GM23338 (cell line): ENCODE measurements at places on chromosomes 3 and 15. TPM values are rescaled to one million over a fixed set of nuclear protein-coding genes. Genes with fewer than 3 reads are reported as not detected.

GRCh38 chr3:177145954-177146353 is 51.3 kb downstream of the TBL1XR1 start:
- no peaks in the 10 kb centered on the region for H3K36me3 ChIP-seq
- no peak overlapping the region for H3K4me3 ChIP-seq
- H3K4me1 ChIP-seq, result peaks cover 65% of the 10 kb centered on the region
- DNase-seq, result no peak
- 0 out of 2 replicates have a peak overlapping the region, but pooled peaks have one; percentile 7 for H3K27ac ChIP-seq

DNA sequence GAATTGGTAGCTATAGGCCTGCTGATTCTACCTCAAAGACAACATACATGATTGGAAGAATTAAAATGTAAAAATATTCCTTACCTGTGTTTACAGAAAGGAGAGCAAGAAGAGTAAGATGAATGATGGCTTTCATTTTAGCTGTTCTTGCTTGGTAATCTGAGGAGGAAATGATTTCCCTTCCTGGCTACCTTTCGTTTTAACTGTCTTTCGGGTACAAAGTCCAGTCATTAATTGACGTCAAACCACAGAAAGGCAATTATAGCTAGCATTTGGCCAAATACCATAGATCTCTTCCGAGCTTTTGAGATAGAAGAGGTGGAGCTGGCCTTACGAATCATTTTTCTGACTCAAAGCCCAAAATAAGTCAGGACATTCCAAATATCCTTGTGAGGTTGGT is at the start of gene MUC13:
Gene MUC13 (minus strand): TSS at position 175 of the 400 bp plus-strand sequence. CDS start 39 bp downstream, at position 136.
- no peaks in the 10 kb centered on the region for H3K4me1 ChIP-seq
- H3K4me3 ChIP-seq, result no peak within 1 kb of the TSS
- H3K36me3 ChIP-seq, result no peaks in the 10 kb centered on the region

GRCh38 chr3:47096959-47097358 is 67.0 kb downstream of the SETD2 start:
- no peaks in the 10 kb centered on the region for H3K4me1 ChIP-seq
- no peak overlapping the region for H3K4me3 ChIP-seq
- no peak for DNase-seq
- peak overlapping the region; percentile 48 for H3K27ac ChIP-seq
- no peaks in the 10 kb centered on the region for H3K27me3 ChIP-seq

GRCh38 chr3:105722943-105723556 is 145.8 kb downstream of the CBLB start:
- H3K4me3 ChIP-seq, result no peak overlapping the region
- no peaks in the 10 kb centered on the region; the same call in 1 of the 2 replicates for H3K4me1 ChIP-seq
- H3K27me3 ChIP-seq, result no peaks in the 10 kb centered on the region
- H3K36me3 ChIP-seq, result peaks cover 6% of the 10 kb centered on the region; the same call in 1 of the 2 replicates
- no peak for DNase-seq
- no peak overlapping the region for H3K27ac ChIP-seq

DNA sequence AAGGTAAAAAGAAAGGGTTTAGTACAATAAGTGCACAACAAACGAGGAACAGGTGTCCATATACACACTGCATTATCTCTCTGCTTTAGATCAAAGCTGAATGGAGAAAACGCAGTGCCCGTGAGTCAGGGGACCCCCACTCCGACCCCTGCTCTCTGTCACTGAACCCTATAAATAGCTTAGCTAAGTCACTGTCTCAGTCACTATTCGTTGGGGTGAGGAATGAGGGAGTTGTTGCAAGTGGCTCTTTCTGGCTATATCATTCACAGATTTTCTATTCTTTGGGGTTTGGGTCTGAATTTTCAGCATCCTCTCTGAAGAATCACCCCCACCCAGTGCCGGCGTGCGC is 458 bp upstream of the STAC start:
- peaks cover 18% of the 10 kb centered on the region for H3K27me3 ChIP-seq
- H3K36me3 ChIP-seq, result no peaks in the 10 kb centered on the region; the same call in 1 of the 2 replicates
- H3K27ac ChIP-seq, result no peak overlapping the region
- H3K4me1 ChIP-seq, result peaks cover 24% of the 10 kb centered on the region
- peak overlapping the region; percentile 84 for H3K4me3 ChIP-seq

GRCh38 chr3:71201939-71202338 is 381.6 kb downstream of the FOXP1 start:
- no peaks in the 10 kb centered on the region for H3K36me3 ChIP-seq
- H3K4me3 ChIP-seq, result no peak overlapping the region
- peaks cover 4% of the 10 kb centered on the region; the same call in 1 of the 2 replicates for H3K4me1 ChIP-seq
- H3K27me3 ChIP-seq, result no peaks in the 10 kb centered on the region
- peak; percentile 43 for DNase-seq
- H3K27ac ChIP-seq, result no peak overlapping the region

- no peak overlapping the region for H3K27ac ChIP-seq
- no peak overlapping the region for H3K4me3 ChIP-seq
- H3K27me3 ChIP-seq, result no peaks in the 10 kb centered on the region
- 0 out of 2 replicates have a peak, but pooled peaks cover 2% of the 10 kb centered on the region for H3K4me1 ChIP-seq
- no peak for DNase-seq
Measured at GRCh38 chr3:135197246-135197645, 402.2 kb downstream of the EPHB1 start.

GRCh38 chr15:88511161-88511560 is 35.3 kb downstream of the DET1 start:
- no peaks in the 10 kb centered on the region for H3K36me3 ChIP-seq
- H3K27me3 ChIP-seq, result 0 out of 2 replicates have a peak, but pooled peaks cover 2% of the 10 kb centered on the region
- H3K4me3 ChIP-seq, result no peak overlapping the region

DNA sequence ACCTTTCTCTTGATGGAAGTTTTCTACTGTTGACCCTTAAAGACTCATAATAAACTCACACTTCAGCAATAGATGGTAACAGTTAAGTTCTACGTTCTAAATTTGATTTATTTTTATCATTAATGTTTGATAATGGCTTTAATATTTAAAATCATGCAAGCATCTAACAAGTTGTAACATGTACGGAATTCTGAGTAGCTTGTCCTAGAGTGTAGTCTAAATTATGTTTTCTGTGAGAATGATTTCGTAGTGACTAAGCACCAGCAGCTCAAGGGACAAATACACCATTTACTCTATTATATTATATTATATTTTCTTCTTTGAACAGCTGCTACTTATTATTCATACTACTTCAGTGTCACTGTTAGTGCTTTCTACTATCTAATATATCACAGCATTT is 345.6 kb downstream of the NLGN1 start:
- H3K4me1 ChIP-seq, result peaks cover 16% of the 10 kb centered on the region; the same call in 1 of the 2 replicates
- no peak overlapping the region for H3K4me3 ChIP-seq
- H3K36me3 ChIP-seq, result no peaks in the 10 kb centered on the region
- H3K27ac ChIP-seq, result no peak overlapping the region

DNA sequence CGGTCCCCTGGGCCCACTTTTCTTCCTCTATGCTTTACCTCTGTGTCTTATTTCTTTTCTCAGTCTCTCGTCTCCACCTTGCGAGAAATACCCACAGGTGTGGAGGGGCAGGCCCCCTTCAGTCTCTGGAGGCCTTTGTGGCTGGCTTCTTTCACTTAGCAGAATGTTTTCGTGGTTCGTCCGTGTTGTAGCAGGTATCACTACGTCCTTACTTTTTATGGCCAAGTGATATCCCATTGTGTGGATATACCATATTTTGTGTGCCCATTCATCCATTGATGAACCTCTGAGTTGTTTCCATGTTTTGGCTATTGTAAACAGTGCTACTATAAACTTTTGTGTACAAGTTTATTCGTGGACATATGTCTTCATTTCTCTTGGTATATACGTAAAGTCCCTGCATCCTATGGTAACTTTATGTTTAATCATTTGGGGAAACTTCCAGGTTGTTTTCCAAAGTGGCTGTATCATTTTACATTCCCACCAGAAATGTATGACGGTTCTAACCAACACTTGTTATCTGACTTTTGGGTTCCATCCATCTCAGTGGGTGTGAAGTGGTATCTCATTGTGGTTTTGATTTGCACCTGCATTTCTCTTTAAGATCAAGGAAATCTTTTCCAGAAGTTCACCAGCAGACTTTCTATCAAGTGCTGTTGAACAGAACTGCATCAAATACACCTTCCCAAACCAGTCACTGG is 5.6 kb downstream of the PIGZ start:
- no peak for DNase-seq
- H3K4me1 ChIP-seq, result no peaks in the 10 kb centered on the region; the same call in 1 of the 2 replicates
- peaks cover 44% of the 10 kb centered on the region for H3K27me3 ChIP-seq
- H3K36me3 ChIP-seq, result no peaks in the 10 kb centered on the region
- H3K27ac ChIP-seq, result no peak overlapping the region
- no peak overlapping the region for H3K4me3 ChIP-seq

DNA sequence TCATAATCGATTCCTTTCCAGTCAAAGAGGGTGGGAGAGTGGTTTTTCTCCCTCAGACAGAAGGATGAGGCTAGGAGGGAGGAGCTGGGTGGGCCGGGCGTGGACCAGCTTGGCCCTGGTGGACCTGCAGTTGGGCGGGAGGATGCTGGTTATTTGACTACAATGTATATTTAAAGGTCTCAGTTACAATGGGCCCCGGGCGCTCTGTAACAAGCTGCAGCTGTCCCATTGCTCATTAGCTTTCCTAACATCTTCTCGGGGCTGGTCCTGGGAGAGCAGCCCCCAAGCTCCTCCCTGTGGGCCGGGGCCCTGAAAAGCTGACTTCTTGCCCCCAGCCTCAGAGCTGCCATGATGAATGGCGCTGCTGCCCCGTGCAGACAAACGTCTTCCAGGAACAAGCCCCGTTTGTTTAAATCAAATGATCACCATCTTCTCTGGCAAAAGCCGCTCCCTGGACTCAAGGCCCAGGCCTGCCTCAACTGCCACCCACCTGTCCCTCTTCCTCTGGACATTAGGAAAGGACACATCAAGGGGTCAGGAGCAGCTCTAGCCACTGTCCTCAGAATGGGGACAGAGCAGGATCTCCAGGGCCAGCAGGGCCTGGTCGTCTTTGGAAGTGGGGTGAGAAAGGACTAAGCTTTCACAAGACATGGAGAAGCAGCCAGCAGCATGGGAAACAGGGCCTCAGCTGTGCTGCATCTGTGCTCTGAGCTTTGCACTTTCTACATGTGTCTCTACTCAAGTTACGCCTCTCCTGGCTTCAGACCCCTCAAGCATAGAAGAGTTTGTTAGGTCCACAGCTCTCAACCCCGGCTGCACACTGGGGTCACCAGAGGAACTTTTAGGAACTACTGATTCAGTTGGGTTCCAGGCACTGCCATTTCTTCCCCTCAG is 38.6 kb downstream of the MAGEF1 start:
- no peaks in the 10 kb centered on the region for H3K27me3 ChIP-seq
- H3K4me3 ChIP-seq, result no peak overlapping the region

DNA sequence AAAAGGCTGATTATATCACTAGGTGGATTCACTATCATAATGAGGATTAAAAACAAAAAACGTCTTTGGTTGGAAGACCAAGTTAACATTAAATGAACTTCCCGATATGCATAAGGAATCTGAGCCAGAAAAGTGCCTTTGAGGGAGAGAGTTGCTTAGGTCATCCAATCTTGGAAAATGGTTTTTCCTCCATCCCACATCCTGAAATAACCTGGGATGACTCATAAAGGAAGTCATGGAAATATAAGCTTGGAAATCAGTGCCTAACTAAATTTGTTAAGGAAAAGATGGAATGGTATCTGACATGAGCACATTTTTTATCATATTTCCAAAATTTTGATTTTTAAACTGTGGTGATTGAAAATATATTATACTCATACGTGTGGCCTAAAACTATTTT is 66.0 kb downstream of the KBTBD8 start:
- 0 out of 2 replicates have a peak, but pooled peaks cover 6% of the 10 kb centered on the region for H3K36me3 ChIP-seq
- no peaks in the 10 kb centered on the region for H3K4me1 ChIP-seq
- no peak overlapping the region for H3K4me3 ChIP-seq
- no peak for DNase-seq
- no peak overlapping the region for H3K27ac ChIP-seq

DNA sequence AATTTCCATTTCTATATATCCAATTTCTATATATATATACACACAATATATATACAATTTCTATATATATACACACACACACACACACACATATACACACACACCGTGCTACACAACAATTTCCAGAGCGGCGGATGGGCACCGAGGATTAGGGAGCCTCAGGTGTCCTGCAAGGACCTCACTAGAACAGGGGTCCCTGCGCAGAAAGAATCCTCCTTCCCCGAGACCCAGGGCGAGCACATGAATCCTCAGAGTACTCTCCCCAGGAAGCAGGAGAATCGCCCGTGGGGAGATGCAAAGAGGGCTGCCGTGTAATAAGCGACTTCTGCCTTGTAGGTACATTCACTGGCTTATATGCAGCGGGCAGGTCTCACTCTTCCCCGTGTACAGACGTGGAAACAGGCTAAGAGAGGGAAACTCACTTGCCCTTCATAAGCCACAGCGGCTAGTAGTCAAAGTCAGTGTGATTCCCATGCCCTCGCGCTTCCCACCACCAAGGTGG is 467 bp downstream of the PIF1 start:
- peak overlapping the region; percentile 85 for H3K27ac ChIP-seq
- peaks cover 19% of the 10 kb centered on the region for H3K4me1 ChIP-seq
- no peaks in the 10 kb centered on the region for H3K27me3 ChIP-seq
- DNase-seq, result no peak

DNA sequence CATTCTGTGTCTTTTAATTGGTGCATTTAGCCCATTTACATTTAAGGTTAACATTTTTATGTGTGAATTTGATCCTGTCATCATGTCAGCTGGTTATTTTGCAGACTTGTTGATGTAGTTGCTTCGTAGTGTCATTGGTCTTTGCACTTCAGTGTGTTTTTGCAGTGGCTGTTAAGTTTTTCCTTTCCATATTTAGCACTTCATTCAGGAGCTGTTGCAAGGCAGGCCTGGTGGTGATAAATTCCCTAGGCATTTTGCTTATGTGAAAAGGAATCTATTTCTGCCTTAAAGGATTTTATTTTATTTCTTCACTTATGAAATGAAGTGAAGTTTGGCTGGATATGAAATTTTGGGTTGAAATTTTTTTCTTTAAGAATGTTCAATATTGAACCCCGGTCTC is 70.2 kb upstream of the CD96 start:
- peaks cover 22% of the 10 kb centered on the region for H3K4me1 ChIP-seq
- no peak for DNase-seq
- no peaks in the 10 kb centered on the region for H3K36me3 ChIP-seq

DNA sequence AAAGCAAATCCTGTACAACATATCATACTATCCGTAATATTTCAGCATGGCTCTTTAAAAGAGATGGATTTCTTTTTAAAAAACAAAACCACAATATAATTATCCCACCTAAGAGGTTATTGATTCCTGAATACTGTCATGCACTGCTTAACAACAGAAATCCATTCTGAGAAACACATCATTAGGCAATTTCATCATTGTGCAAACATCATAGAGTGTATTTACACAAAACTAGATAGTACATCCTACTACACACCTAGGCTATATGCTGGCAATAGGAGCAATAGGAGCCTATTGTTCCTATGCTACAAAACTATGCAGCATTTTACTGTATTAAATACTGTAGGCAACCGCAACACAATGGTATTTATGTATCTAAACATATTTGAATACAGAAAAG is 242.0 kb downstream of the NEK10 start:
- peaks cover 6% of the 10 kb centered on the region; the same call in 1 of the 2 replicates for H3K4me1 ChIP-seq
- no peaks in the 10 kb centered on the region for H3K27me3 ChIP-seq
- H3K36me3 ChIP-seq, result no peaks in the 10 kb centered on the region
- no peak overlapping the region for H3K27ac ChIP-seq
- no peak overlapping the region for H3K4me3 ChIP-seq

- no peak for DNase-seq
- H3K27ac ChIP-seq, result no peak overlapping the region
- H3K36me3 ChIP-seq, result no peaks in the 10 kb centered on the region
- H3K4me1 ChIP-seq, result peaks cover 18% of the 10 kb centered on the region
- no peaks in the 10 kb centered on the region for H3K27me3 ChIP-seq
Measured at GRCh38 chr3:142999881-143000280, 1.5 kb upstream of the U2SURP start.

The GP5 gene
- total RNA-seq, result 0.07 and 0.12 TPM in 2 replicates

The PLA2G4E gene
- not detected in 2 replicates for total RNA-seq

The ACTRT3 gene
- total RNA-seq, result 5.2 and 6.4 TPM in 2 replicates
